ENCODE measurements at places on chromosomes 16 and 17.

DNA sequence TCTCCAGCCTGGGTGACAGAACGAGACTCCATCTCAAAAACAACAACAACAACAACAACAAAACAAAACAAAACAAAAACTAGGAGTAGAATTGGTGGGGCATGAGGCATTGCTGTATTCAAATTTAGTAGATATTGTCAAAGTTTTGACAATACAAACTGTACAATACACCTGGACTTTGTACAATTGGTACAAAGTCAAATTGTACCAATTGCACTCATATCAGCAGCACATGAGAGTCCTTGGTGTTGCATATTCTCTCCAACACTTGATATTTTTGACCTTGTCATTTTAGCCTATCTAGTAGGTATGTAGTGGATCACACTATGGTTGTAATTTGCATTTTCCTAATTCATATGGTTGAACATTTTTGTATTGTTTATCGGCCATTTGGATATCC is 14.3 kb upstream of the ATF7IP2 start:
- no peak for DNase-seq

DNA sequence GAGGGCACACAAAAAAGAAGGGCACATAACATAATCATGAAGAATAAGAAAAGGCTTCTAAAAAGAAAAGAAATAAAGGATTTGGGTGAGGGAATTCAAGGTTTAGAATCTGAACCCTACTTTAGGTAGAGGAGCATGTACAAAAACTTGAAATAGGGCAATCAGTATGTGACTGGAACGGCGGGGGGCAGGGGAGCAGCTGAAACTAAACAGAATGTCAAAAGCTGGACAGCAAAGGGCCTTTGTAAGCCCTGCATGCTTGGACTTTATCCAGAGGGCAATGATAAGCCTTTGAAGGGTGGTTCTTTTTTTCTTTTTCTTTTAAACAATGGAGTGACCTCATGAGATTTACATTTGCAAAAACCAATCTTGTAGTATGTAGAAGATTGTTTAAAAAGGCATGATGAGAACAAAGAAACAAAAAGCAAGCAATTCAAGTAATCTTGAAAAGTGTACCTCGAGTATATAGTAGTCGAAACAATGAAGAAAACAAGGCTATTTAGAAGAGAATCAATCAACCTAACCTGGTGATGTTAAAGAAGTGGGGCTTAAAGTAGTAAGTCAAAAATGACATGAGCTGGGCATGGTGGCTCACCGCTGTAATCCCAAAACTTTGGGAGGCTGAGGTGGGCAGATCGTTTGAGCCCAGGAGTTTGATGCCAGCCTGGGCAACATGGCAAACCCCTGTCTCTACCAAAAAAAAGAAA is 46.7 kb upstream of the ANKFY1 start:
- DNase-seq: no peak

- DNase-seq: no peak
These were observed 178.0 kb downstream of the WWOX start for GRCh38 chr16:78277321-78278055.

- no peak for DNase-seq
These were observed 922.8 kb upstream of the EEF2KMT start for GRCh38 chr16:6020162-6020985.

DNA sequence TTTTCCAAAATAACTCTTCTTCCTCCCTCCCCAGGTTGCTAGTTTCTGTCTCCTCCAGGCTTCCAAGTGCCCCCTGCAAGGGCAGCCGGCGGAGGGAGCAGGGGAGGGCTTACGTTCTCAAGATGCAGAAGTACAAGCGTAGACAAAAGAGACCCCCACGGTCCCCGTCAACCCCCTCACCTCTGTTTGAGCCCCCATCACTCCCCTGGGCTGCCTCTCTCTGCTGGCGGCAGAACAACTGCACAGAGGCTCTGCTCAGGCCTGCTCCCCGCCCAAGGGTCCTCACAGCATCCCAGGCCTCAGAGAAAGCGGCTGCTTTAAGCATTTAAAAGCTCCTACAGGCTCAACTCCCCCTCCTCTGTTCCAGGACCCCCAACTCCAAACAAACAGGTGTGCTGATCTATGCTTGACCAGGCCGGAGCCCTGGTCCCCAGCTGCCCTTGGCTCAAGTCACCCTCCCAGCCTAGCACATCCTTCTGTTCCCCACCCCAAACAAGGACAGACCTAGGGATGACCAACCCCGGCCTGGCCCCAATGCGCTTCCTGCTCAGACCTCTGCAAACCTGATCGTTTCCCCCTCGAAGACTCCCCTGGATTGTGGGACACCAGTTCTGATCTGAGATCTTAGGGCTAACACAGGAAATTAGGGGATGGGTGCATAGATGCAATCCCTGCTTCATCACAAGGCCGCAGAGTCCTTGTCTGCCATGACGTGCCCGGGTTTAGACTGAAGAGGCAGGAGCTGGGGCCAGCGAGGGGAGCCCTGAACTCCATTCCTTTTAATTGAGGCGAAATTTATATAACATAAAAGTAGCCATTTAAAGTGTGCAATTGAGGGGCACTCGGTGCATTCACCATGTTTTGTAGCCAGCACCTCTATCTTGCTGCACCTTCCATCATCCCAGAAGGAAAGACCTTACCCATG is 17.2 kb upstream of the RBFOX3 start:
- no peak for DNase-seq

DNA sequence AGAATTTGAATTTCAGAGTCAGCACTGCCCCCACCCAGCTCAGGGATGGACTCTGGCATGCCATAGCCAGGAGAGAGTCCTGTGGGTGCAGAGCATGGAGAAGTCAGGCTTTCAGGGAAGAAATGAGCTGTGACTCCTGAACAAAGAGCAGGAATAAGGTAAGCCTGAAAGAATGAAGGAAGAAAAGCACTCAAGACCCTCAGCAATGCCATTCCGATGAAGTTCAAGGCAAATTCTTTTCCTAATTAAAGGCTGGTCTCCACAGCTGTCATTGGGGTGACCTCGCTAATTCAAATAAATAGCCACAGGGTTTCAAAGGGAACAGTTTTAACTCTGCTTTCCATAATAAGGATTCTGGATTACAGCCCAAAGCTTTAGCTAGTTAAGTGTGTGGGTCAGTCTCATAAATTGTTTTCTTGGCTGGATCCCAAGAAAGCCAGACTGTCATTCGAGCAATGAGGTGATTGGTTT is 31.7 kb downstream of the TOM1L2 start:
- no peak for DNase-seq

GRCh38 chr17:39283896-39284295 is 58.2 kb upstream of the STAC2 start:
- DNase-seq: no peak

DNA sequence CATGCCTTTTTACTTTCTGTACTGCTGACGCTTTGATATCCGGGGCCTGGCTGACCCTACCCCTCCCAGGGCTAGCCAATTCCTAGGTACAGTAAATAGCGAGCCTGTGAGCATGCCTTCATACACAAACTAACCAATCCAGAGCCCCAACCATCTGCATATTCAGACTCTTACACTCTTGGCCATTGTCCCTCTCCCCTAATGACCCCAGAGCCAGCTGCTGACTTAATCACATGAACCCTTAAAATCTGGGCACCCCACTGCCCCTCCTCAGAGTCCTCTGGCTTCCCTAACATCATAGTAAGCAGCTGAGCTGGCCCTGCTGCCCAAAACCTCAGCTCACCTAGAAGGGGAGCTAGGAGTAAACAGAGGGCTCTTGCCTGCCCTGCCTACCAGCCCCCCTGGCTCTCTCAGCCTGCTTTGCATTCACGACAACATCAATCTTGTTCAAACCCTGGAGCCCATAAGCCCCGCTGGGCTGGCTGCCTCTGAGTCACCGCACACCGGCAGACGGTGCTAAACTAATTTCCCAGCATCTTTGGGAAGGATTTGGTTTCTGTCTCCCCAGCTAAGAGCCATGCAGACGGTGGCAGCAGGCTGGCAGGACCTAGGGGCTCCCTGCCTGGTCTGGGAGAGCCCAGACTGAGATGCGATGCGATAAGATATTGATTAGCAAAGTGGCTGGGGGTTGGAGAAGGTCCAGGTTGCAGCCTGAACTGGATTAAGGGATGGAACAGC is 63.2 kb downstream of the CLEC19A start:
- DNase-seq: no peak

- no peak for DNase-seq
These were observed 33.5 kb downstream of the LMF1 start for GRCh38 chr16:937311-937710.

GRCh38 chr17:5775098-5775497 is 190.8 kb upstream of the NLRP1 start:
- DNase-seq: no peak

DNA sequence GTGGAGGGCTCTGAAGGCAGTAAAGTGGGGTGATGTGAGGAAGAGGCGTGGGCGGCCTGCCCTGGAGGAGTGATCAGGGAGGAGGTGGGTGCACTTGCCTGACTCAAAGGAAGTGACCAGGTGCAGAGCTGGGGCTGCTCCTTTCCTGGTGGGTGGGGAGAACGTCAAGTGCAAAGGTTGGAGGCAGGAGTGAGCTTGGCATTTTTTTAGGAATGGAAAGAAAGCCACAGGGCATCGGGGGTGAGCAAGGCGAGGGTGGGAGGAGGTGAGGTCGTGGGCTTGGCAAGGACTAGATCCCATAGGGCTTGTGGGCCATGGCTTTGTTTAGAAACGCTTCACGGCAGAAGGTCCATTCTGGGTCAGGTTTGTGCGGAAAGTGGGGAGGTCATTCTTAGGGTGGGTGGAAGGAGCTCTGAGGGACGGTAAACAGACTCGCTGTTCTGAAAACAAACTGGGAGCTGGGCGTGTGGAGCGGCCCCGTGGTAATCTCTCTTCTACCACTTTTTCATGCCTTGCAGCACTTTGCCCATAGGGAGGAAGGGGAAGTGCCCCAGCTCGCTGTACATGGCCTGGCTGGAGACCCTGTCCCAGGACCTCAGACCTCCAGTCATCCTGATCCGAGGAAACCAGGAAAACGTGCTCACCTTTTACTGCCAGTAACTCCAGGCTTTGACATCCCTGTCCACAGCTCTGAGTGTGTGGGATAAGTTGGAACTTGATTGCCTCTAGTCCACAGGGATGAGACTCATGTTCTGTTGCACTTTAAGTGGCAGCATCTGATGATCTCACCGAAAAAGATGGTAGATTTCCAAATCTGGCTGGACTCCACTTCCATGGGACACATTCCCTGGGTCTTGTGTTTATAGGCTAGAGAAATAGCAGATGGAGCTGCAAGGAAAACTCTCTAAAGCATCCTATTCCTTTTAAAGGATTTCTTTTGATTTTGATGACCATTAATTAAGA is 18.9 kb upstream of the HERPUD1 start:
- DNase-seq: no peak

DNA sequence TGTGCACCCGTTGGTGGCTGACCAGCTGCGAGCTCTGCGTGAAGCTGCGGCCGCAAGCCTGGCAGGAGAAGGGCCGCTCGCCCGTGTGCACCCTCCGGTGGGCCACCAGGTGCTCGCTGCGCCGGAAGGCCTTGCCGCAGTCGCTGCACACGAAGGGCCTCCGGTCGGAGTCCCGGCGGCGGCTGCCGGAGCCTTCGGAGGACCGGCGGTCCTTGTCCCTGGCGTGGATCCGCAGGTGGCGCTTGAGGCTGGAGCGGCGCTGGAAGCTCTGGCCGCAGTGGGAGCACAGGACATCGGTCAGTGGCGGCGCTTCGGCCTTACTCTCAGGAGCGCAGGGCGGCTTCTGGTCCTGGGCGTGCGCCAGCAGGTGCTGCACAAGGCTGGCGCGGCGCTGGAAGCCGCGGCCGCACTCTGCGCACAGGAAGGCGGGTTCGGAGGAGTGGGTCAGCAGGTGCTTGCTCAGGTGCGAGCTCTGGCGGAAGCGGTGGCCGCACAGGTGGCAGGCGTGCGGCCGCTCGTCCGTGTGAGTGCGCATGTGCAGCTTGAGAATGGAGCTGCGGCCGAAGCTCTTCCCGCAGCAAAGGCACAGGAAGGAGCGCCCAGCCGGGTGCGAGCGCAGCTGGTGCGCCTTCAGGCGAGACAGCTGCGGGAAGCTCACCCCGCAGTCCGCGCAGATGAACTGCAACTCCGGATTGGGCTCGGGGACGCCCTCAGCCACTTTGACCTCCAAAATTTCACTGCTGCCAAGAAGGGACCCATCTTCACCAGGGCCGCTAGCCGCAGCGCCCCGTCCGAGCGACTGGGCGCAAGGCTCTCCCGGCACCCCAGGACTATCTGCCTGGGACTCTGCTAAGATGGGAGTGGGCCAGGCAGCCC is 9.1 kb downstream of the ZSCAN10 start:
- DNase-seq: no peak

- DNase-seq: no peak
These were observed 767.6 kb downstream of the KCNJ18 start for GRCh38 chr17:22459953-22460350.

- no peak for DNase-seq
These were observed 5.6 kb downstream of the CDH16 start for GRCh38 chr16:66913081-66913480.

DNA sequence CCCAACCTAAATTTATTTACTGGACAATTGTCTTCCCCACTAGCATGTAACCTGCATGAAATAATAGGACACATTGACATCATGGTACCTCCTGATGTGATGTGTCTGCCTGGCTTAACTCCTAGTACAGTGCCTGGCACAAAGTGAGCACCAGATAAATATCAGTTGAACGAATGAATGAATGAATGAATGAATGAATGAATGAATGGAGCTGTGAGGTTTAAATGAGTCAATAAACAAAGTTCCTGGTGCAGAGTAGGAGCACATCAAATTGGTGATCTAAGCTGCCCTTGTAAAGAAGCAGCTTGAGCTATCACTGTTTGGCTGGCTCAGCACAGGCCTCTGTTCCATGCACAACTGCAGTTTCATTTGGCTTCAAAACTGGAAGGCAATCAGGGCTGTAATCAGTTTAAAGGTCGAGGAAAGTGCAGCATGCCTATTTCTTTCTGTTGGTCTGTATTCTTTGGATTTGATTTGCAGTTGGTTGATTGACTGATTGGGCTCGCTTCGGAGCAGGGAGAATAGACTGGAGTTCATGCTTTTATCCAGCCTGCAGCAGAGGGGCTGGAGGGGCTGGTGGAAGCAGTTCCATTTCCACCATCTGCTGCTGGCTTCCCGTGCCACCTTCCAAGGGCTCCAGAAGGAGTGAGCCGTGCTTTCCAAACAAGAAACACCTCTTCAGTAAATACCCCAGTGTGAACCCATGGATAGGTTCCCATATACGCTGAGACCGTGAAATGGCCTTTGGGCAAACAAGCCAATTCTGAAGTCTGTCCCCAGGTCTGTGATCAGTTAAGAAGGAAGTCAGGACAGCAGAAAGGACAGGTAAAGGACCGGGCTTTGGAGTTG is 54.6 kb downstream of the GPRC5B start:
- DNase-seq: no peak

GRCh38 chr17:63423963-63424362 is 22.1 kb downstream of the CYB561 start:
- DNase-seq: no peak

GRCh38 chr16:88810166-88810911 is 1.4 kb downstream of the APRT start:
- no peak for DNase-seq

Measured in hematopoietic multipotent progenitor cell (in vitro differentiated cells).